CD4-positive, alpha-beta T cell treated with Interleukin-10 for 1 hour (primary cell): ENCODE measurements at places on chromosomes 3 and 15.

GRCh38 chr3:179318876-179319275, 4.0 kb upstream of the ZNF639 start:
- DNase-seq, result no peak

DNA sequence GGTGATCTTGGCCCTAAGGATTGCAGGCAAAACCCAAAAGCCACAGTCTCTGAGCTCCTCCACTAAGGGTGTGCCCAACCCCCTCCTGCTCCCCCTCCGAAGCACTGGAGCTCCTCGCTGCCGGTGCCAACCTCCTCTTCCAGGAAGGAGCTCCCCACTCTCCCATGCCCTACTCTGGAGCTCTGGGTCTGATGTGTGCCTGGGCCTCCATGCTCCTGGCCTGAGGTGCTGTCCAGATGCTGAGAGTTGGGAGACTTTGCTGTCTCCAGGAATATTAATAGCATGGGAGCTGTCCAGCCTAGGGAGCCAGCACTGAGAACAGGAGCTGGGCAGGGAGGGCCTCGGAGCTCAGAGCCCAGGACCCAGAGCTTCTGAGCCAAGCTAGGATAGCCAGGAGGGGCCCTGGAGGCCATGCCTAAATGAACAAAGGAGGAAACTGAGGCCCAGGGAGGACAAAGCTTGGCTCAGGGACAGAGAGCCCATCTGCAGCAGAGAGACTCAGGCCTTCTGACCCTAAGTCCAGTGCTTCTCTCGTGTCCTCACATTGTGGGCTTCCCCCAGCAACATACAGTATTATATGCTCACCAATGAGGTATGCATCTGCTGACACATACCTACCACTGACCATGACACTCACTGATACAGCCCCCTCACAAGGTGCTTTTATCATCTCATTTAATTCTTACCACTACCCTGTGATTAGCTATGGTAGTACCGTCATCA, 36.9 kb upstream of the HERC1 start:
- DNase-seq, result no peak

DNA sequence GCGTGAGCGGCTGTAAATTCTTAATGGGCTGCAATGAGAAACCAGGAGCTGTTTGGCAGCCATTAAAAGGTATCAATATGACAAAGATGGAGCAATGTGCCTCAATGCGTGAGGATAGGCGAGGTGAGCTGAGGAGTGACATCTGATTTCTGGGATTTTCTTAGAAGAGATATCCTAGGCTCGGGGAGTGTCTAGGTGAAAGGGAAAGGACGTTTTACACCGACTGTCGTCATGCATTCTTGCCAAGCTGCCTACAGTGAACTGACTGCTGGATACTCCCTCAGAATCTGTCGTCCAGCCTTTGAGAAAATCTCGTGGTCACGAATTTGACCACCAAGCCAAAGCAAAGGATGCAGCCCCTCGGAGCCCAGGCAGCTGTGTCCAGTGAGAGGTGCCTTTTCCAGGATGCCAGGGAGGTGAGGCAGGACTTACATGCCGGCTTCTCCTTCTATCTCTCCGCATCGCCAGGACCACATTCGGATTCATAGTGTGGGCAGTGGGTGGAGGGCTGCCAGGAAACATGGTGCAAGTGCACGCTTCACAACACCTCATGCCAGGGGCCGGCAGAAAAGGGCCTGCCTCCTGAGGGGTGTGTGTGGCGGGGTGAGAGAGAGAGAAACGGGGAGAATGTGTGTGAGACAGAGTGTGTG, 80.3 kb upstream of the ABHD17C start:
- no peak for DNase-seq

DNA sequence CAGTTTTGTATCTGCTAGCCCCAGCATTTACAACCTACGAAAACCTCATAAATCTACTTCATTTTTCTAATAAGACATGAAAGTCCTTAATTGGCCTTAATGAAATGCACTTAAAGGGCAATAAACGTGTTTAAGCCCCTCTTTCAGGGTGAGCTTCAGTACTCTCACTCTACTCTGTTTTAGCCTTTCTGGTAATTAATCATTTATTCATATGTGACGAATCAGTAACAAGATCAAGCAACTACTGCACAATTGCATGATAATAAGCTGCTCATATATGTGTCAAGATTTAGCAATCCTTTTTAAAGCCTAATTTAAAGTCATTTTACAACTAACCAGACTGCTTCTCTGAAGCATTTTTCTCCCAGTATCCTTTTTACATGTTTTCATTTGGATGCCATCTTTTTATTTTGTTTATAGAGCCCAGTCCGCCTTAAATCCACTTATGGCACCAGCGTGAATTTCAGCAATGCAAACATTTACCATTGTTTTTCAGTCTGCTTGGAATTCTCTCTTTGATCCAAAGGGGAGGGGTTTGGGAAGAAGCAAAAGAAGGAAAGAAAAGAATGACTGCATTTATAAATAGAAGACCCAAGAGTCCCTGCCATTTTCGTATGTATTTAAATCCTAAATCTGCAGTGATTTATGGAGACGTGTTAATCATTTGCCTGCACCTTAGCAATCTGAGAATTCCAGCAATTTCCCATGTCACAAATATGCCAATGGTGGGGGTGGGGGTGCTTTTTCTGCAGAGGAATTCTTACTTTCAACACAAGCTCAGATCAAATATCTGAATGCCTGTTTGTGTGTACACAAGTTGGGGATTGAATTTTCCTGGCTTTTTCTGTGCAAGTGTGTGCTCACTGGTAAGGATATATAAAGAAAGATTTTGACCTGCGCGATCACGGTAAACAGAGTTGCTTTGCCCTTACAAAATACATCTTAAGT, 230.8 kb upstream of the TBC1D5 start:
- DNase-seq, result no peak

DNA sequence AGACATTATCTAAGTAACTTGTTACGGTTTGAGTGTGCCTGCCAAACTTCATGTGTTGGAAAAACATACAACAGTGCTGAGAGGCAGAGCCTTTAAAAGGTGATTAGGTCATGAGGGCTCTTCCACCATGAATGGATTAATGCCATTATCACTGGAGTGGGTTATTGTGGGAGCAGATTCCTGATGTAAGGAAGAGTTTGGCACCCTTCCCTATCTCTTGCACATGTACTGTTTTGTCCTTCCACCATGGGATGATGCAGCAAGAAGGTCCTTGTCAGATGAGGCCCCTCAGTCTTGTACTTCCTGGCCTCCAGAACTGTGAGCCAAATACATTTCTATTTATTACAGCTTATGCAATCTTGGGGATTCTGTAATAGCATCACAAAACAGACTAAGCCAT, 413.9 kb downstream of the EPHA3 start:
- no peak for DNase-seq

GRCh38 chr15:36079021-36079420, 500.4 kb upstream of the CDIN1 start:
- no peak for DNase-seq

- DNase-seq, result peak; percentile 48
Observed at GRCh38 chr3:188049606-188050530, 104.1 kb upstream of the LPP start.

DNA sequence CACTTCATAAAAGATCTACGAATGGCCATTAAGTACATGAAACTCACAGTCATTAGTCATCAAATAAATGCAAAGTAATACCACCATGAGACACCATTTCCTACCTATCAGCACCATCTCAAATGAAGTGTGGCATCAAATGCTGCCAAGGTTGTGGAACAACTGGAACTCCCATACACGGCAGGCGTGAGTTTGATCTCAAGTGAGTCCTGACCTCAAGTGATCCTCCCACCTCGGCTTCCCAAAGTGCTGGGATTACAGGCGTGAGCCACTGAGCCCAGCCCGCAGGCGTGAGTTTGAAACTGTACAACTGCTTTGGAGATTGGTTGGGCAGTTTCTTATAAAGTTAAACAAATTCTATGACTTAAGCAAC, 28.8 kb upstream of the HDAC11 start:
- DNase-seq, result peak; percentile 31

DNA sequence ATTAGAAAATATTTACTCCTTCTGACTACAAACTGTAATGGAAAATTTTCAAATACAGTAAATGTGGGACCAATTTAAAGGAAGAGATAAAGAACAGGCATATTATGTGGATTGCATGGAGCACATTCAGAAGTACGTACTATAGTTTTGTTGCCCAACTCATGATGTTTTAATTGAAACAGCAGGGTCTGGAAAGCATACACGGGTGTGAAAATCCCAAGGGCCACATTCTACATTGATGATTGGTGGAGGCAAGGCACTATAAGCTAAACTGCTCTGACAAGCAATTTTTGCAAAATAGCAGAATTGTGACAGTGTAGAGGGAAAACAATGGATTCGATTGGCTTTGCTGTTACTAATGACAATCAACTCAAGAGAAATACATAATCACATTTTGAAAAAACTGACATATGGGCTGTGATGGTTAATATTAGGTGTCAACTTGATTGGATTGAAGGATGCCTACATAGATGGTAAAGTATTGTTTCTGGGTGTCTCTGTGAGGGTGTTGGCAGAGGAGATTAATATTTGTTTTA, 458.6 kb downstream of the PYDC2 start:
- no peak for DNase-seq

- no peak for DNase-seq
Observed at GRCh38 chr3:109687626-109688025, 350.3 kb upstream of the DPPA4 start.

- no peak for DNase-seq
Observed at GRCh38 chr3:21170964-21171363, 580.0 kb downstream of the ZNF385D start.
